ENCODE measurements at places on chromosomes 3 and 15.

DNA sequence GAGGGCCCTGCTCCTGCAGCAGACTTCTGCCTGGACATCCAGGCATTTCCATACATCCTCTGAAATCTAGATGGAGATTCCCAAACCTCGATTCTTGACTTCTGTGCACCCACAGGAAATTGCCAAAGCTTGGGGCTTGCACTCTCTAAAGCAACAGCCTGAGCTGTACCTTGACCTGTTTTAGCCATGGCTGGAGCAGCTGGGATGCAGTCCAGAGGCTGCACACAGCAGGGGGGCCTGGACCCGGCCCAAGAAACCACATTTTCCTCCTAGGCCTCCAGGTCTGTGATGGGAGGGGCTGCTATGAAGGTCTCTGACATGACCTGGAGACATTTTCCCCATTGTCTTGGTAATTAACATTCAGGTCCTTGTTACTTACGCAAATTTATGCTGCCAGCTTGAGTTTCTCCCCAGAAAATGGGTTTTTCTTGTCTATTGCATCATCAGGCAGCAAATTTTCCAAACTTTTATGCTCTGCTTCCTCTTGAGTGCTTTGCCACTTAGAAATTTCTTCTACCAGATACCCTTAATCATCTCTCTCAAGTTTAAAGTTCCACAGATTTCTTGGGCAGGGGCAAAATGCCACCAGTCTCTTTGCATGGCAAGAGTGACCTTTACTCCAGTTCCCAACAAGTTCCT, 11.8 kb upstream of the MYO5A start:
- DNase-seq = no peak

- DNase-seq = peak; percentile 24
Measured at GRCh38 chr3:172102123-172102882, 62.9 kb downstream of the FNDC3B start.

GRCh38 chr3:57497904-57498303, 46.2 kb downstream of the DNAH12 start:
- no peak for DNase-seq

GRCh38 chr3:64390893-64391292, 165.6 kb upstream of the PRICKLE2 start:
- DNase-seq = no peak

DNA sequence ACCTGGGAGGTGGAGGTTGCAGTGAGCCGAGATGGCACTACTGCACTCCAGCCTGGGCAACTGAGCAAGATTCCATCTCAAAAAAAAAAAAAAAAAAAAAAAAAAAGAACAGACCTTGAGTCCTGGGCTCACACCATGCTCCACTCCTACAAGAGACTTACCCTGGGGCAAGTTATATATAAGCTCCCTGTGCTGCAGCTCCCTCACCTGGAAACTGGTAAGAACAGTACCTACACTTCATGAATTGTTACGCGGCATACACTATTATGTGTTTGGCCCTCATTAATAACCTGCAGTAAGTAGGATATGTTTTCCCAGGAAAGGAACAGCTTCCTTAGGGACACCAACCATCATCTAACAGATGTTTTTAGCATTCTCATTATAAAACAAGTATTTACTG, 119.6 kb downstream of the FMN1 start:
- DNase-seq = no peak

GRCh38 chr3:7646851-7647250, 785.9 kb downstream of the GRM7 start:
- DNase-seq = no peak

GRCh38 chr3:73324203-73325155, 263.0 kb downstream of the EBLN2 start:
- no peak for DNase-seq

GRCh38 chr3:151395806-151396205, 11.3 kb upstream of the P2RY12 start:
- no peak for DNase-seq

DNA sequence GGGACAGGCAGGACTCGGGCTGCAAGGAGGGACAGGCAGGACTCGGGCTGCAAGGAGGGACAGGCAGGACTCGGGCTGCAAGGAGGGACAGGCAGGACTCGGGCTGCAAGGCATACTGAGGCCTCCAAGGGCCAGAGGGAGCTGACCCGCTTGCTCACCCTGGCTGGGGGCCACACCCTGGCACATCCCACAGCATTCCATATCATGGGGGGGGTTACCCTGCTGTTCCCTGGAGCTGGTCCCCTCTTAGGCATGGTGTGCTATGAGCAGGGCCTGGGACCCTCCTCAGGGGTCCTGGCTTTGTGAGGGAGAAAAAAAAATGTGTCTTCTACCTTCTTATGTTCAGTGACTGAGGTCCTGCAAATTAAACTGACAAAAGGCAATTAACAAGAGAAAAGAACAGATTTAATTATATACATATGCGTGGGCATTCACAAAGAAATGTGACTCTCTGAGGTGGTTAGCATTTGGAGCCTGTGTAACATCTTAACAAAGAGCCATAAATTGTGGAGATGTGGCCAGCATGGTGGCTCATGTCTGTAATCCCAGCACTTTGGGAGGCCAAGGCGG, 97.6 kb upstream of the ALDH1A3 start:
- no peak for DNase-seq

DNA sequence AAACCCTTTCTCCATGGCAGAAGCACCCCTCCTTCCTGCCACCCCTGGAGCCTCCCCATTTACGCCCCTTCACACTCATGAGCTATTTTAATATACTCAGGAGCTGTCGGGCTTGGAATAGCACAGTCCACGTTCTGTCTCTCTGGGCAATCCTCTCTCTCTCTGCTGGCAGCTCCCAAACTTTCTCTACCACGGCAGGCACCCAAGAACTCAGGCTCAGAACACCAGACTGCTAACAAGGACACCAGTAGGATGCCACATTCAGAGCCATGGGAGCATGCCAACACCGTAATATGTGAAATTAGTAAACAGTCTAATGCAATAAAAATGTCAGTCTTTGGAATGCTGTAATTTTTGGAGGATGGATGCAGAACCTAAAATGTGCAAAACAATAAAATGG, 19.3 kb downstream of the TNFAIP8L3 start:
- DNase-seq = no peak

DNA sequence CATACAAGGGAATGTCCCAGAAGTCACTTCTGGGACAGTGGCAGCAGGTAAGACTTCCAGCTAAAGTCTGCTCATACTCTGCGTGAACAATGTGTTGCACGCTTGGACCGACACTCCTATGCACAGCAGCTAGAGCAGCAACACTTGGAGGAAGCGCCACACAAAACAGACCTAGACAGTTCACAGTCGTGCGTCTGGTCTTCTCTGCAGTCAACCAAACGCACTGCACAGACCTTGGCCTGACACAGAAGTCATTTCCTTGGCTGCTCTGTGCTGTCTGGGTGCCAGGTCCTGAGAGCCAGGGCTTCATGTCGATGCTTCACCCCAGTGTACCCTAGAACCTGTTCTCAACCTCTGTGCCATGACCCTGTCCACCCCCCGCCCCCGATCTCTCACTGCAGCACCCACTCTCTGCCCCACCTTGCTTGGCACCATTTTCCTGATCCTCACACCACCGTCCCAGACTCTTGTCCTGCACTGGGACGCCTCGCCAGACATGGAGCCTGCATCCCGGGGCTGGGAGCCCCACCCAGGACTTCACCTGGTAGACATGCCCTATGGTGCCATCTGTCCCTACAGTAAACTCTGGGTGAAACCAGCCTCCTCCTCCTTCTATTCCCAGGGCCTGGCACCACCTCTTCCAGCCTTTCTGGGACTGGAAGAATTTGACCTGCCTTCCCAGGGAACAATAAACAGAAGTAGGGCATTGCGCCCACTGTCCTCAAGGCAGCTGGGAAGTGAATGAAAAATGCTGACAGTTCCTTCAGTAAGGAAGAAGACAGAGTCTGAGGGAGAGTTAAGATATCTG, 3.1 kb downstream of the ATP10A start:
- peak; percentile 41 for DNase-seq

GRCh38 chr15:60544581-60545264, 65.8 kb upstream of the ICE2 start:
- DNase-seq = no peak

Data from activated naive CD4-positive, alpha-beta T cell treated with anti-CD3 and anti-CD28 coated beads, Interleukin-2, amount 50 U/mL, for 16 hours (primary cell).